ENCODE measurements at places on chromosomes 5 and 9.

GRCh38 chr5:143400541-143401226, 2.8 kb downstream of the NR3C1 start:
- no peak for DNase-seq

GRCh38 chr9:117095081-117095480, 319.8 kb downstream of the ASTN2 start:
- no peak for DNase-seq

DNA sequence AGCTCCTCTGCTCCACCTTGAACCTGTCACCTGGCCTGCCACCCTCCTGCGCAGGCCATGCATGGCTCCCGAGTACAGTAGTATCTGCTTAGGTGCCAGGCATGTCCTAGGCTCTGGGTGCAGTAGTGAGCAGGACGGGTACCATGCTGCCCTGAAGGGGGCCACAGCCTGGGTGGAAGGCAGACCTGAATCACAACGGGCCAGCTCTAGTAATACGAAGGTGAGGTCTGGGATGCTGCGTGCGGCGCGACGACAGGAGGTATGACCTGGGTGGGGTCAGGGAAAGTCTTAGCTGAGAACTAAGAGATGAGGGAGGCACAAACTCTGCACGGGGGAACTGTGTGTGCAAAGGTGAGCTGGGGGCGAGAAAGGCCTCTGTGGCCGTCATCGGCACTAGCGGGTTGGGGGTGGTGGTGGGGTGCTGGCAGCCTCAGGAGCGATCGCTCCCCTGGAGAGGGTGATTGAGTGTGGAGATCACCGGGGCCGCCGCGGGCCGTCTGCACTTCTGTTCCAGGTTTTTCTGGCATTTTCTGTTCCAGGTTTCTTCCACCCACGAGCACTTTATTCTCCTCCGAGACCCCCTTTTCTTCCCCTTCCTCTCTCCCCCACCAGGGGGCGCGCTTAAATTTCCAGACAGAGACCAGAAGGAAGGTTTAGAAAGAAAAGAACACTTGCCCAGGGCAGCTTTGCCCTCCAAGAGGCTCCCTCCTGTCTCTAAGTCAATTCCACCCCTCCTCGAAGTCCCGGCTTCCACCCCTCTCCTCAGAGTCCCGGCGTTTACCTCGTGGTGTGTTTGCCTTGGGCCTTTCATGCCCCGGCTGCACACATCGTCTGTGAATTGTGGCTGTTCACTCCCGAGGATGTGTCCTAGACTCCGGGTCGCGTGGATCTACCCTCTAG, 15.1 kb downstream of the PDLIM4 start:
- DNase-seq = no peak

DNA sequence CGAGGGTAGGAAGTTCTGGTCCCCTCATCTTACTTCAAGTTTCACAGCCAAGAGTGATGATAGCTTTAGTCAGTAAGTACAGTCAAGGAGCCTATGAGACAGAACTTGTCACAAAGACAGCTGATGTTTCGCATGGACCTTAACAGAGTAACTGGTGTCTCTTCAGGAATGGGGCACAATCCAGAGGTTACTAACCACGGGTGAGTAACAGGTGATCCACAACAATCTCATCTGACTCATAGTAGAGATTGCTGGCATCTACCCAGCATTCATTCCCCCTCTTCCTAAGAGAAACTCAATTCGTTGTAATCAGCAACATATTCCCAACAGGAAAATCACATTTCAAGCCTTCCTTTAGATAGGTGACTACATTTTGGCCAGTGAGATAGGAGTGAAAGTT, 126.7 kb downstream of the SNX18 start:
- DNase-seq = no peak

- no peak for DNase-seq
Measured at GRCh38 chr5:61277190-61277589, 54.9 kb upstream of the ZSWIM6 start.

- no peak for DNase-seq
Measured at GRCh38 chr5:98307811-98308210, 465.7 kb upstream of the RGMB start.

DNA sequence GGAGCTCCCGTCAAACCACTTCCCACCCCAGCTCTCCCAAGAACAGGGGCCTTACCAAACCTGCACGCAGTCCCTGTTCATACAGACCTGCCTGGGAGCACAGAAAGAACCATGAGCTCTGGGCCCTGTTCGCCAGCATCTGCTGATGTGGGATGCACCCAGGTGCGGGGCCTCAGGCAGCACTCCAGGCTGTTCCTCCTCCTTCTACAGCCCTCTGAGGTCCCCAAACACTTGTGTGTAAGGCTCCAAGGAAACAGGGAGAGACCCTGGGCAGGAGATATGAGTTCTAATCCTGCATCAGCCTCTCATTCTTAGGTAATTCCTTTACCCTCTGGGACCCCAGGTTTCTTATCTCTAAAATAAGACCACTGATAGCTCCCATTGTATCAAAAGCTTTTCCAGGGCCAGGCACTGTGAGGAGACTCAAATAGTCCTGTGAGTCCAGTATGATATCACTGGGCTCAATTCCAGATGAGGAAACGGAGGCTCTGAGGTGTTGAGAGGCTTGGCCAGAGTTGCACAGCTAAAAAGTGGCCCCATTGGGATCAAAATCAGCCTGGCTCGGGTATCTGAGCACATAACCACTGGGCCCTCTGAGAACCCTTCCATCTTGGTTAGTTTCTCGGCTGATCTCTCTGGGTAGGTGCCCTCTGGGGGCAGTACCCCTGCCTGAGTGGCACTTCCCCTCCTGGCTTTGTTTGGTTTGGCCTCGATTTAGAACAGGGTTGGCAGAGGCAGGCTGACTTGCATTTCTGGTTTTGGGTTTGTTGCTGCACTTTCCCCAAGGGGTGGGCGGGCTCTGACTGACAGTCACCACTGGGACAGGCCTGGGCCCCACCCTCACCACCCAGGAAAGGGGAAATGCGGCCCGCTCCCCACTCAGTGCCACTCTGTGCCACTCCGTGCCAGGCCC, 116.8 kb downstream of the RGS3 start:
- no peak for DNase-seq

GRCh38 chr5:2184026-2184366, 301.3 kb upstream of the IRX4 start:
- no peak for DNase-seq

GRCh38 chr9:85715587-85715986, 26.2 kb downstream of the AGTPBP1 start:
- DNase-seq = no peak

GRCh38 chr9:137708590-137709284, 89.9 kb downstream of the EHMT1 start:
- DNase-seq = no peak

DNA sequence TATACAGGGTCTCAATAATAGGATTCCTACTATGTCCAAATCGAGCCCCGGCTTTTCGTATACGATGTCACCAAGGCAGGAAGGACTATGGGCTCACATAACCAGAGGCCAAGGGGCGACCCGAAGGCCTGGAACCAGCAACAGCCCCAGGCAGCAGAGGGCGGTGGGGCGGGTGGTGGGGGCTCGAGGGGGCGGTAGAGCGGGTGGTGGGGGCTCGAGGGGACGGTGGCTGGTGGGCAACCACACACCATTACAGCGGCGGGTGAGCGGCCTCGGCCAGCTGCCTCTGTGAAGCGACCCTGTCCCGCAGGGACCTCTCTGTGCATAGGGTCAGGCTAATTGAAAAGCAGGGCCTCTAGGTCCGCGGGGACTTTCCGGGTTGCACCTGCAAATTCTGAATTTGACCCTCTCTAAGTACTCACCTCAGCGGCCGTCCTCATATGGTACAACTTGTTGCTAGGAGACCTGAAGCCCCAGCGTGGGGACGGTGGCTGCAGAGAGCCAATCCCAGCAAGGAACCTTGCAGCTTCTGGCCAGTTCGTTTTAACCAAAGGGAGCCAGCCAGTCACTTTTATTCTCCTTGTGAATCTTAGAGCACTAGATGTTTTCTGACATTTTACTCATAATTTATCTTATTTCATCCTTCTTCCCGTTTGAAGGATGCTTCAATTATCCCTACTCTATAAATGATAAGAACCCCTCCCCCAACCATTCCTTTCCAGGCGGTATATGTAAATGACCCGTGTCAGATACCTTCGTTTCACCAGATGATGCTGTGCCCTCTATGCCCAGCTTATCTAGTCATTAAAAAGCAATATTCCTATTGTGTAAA, at the start of gene NME5:
Gene NME5, minus strand, starts transcription at position 480 of the 832 bp plus-strand sequence. CDS start 648 bp downstream, outside the sequence.
- peak; percentile 29 for DNase-seq

DNA sequence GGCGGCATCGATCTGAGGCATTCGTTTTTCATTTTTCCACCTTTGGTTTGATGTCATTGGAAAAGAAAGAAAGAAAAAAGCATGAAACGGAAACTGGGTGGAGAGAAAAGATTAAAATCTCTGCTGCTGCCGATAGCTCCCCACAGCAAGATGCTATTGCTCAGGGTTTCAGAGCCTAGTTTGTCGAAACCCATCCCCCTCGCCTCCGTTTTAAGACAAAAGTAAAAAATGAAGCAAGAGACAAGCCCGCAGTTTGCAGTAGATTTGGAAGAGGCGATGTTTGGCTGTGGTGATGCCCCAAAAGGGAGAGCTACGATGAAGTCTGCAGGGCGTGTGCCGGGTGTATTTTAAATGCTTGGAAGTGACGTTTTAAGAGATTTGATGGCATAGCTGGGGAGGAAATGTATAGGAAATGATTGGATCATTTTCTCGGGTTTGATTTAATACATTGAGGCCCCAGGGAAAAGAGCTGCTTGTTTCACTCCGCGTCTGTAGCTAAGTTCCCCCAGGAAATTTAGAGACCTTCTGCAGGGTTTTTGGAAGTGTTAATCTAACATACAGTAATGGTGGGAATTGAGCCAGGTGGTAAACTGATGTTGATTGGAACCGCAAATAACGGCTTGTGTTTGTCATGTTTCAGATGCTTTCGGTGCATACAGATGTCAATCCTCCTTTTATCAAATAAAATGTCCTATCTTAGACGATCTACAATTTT, 909 bp downstream of the NDFIP1 start:
- no peak for DNase-seq

DNA sequence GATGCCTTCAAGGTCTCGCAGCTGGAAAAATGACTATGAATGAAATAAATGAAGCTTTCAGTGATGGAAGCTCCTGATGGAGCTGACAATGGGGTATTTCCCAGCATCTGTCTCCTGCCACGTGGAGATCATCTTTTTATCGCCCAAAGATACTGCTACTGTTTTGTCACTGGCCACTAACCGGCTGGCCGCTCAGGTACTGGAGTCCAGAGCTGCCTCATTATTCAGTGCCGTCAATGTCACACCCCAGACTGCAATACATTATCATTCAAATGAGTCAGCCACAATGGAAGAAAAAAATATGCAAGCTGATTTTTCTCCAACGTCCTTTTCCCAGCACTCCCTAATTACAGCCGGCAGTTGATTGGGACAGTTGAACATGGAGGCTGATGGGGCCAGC, 280.4 kb downstream of the ZSWIM6 start:
- DNase-seq = no peak

DNA sequence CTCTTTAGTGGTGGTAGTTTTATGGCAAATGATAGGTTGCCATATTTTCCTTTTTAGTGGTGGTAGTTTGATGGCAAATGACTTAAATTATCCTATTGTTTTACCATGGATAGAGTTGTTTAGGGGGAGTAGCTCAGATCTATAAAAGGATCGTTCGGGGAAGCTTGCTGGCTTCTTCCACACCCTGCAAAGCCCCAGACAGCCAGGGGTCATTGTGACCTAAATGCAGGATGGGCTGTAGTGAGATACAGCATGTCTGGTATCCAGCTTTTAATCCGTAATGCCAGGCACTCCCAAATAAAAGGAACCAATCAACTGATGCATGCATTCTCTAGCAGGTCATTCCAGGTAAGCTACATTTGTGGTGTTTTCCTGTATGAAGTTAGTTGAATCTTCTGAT, 67.1 kb downstream of the PRR16 start:
- DNase-seq = no peak

DNA sequence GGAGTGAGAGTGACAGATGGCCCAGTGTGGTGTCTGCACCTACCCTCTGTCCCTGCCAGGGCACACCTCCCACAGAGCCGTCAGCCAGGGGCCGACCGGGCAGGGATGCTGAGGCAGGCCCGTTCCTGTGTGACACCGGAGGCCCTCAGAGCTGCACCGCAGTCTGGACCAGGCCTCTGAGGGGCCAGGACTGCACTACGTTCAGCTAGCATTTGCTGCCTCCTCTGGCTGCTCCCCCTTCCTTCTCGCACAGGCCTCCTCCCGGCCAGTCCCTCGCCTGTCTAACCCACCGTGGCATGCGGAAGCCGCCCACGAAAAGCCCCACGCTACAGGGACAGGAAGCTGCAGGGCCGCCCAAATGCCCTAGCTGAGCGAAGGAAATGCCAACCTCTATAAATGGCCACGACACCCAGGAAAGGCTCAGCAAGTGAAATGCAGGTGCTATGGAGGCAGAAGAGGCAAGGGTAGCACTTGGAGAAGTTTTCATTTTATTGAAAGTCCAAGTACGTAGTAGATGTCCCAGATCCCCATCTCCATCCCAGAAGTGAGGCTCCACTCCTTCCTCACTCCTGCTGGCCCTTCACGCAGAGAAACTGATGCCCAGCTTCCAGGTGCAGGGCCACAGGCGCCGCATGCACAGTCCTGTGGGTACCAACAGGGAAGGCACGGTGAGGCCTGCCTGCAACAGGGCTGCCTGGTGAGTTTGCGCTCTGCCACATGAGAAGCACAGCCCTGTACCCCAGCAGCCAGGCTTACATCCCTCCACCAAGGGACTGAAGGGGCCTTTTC, 38.7 kb downstream of the MAPK9 start:
- DNase-seq = no peak

- no peak for DNase-seq
Measured at GRCh38 chr5:106940986-106941385, 729.8 kb downstream of the EFNA5 start.

DNA sequence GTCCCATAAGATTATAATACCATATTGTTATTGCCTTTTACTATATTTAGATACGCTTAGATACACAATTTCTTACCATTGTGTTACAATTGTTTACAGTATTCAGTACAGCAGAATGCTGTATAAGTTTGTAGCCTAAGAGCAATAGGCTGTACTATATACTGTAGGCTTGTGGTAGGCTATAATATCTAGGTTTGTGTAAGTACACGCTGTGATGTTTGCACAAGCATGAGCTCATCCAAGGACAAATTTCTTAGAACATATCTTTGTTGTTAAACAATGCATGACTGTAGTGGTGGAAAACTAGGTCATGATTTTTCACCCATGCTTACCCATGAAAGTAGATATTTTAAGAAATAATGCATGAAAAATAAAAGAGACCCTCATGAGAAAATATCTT, 509.4 kb upstream of the CDH18 start:
- DNase-seq = no peak

GRCh38 chr9:134382733-134383132, 56.5 kb downstream of the RXRA start:
- DNase-seq = no peak

DNA sequence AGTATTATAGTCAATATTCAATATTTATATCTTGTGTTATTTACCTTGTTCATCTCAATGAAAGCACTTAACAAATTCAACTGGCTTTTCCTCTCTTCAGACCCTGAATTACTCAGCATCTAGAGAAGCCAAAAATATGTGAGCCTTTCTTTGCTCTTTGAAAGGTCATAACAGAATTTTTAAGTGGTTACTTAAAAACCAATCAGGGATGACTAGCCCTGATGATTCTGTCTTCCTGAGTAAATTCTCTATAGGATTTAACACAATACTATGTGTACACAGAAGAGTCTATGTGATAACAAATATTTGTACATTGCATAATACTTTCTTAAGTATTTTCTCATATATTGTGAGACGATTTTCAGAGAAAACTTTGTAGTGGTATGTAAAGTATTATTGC, 546.3 kb downstream of the MAT2B start:
- DNase-seq = no peak

- DNase-seq = no peak
Measured at GRCh38 chr5:8230868-8231267, 361.9 kb downstream of the MTRR start.

- no peak for DNase-seq
Measured at GRCh38 chr5:88740604-88741185, 142.3 kb downstream of the MEF2C start.
